Thymus (tissue), 14 donors: ENCODE measurements at places on chromosomes 5 and 9.

DNA sequence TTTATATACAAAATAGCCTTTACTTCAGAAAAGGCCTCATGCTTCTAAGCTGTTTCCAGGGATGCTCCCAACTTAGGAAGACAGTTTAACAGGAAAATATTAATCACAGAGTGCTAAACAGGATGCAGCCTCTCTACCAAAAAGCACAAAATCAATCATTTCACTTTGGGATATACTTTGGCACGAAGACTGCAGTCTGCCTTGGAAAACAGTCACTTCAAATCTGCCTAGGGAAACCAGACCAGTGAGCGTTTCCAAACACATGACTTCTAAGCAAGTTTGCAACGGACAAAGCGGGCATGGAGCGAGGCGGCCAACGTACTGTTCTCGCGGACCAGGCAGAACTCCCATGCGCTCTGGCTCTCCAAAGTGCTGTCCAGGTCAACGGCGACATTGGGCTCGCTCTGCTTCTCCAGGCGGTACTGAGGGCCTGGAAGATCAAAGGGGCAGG is 201.0 kb downstream of the MAPKAP1 start:
- H3K36me3 ChIP-seq = no peaks in the 10 kb centered on the region
- no peak overlapping the region for H3K4me3 ChIP-seq
- H3K27me3 ChIP-seq = no peaks in the 10 kb centered on the region
- H3K27ac ChIP-seq = no peak overlapping the region
- H3K4me1 ChIP-seq = no peaks in the 10 kb centered on the region
- no peak for DNase-seq

DNA sequence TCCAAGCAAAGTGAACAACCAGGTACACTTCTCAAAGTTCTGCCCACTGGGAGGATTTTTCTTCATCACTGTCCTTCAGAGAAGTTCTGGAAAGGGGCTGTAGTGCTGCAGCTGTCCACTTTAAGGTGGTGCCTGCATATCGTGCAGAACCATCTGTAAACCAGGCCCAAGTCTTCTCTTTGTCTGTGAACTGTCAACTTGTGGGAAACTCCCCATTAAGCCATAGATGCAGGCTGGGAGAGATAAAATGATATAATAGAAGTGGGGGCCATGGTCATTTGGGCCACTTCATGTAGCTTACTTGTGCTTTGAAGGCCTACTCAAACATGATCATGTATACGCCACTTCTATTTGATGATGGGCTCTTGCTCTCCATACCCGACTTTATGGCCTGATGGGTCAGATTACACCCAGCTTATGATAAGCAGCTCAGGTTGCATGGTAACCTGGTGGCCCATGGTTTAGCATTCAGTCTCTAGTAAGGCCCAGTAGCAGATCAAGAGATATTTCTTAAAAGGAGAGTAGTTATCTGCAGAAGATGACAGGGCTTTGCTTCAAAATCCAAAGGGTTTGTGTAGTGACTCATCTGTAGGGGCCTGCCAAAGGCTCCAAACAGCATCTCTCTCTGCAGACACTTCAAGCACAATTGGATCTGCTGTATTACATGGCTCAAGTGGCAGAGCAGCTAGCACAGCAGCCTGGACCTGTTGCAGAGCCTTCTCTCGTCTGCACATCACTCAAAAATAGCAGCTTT is 15.7 kb upstream of the BTF3 start:
- H3K4me3 ChIP-seq = no peak overlapping the region
- H3K27me3 ChIP-seq = peaks cover 17% of the 10 kb centered on the region
- H3K36me3 ChIP-seq = no peaks in the 10 kb centered on the region
- H3K4me1 ChIP-seq = no peaks in the 10 kb centered on the region

- DNase-seq = no peak
- peaks cover 2% of the 10 kb centered on the region for H3K27me3 ChIP-seq
- H3K36me3 ChIP-seq = no peaks in the 10 kb centered on the region
- no peaks in the 10 kb centered on the region for H3K4me1 ChIP-seq
- no peak overlapping the region for H3K4me3 ChIP-seq
These were observed 53.0 kb upstream of the FCN1 start for GRCh38 chr9:134970719-134971118.

DNA sequence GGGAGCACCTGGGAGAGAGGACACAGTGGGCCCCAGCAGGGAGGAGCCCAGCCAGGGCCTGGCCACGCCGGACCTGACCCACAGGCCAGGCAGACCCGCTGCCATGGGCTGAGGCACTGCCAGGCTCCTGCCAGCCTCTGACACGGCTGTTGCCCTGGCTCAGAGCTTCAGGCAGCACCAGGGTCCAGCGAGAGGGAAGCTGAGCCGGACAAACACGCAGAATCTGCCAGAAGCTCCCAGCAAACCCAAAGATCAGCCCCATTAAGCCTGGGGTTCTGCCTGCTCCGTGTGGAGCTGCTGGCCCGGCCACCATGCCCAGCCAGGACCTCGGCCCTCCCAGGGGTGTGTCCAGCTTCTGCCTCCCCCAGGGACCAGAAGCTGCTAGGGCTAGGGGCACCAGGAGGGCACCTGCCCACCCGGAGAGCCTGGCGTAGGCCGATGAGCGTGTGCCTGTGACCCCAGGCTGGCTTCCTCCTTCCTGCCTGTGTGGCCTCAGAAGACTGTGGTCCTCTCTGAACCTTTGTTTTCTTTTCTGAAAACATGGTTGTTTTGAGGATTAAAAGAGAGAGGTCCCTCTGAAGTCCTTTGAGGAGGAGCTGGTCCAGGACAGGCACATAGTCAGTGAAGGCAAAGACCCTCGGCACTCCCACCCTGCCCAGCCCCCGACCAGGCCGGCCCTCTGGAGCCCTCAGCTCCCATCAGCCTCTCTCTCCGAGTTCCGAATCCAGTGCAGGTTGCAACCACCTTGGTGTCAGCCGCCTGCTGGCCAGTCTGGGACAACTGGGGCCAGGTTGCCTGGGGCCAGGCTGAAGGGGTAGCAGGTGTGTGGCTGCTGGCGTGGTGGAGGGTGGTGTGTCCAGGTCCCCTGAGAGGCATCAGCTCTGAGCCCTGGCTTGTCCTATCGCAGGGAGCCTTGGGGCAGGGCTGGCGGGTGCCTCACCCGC is 39.6 kb downstream of the KCNT1 start:
- H3K36me3 ChIP-seq = no peaks in the 10 kb centered on the region
- H3K4me1 ChIP-seq = no peaks in the 10 kb centered on the region
- no peak for DNase-seq
- H3K27ac ChIP-seq = no peak overlapping the region
- H3K4me3 ChIP-seq = no peak overlapping the region
- peaks cover 13% of the 10 kb centered on the region for H3K27me3 ChIP-seq

DNA sequence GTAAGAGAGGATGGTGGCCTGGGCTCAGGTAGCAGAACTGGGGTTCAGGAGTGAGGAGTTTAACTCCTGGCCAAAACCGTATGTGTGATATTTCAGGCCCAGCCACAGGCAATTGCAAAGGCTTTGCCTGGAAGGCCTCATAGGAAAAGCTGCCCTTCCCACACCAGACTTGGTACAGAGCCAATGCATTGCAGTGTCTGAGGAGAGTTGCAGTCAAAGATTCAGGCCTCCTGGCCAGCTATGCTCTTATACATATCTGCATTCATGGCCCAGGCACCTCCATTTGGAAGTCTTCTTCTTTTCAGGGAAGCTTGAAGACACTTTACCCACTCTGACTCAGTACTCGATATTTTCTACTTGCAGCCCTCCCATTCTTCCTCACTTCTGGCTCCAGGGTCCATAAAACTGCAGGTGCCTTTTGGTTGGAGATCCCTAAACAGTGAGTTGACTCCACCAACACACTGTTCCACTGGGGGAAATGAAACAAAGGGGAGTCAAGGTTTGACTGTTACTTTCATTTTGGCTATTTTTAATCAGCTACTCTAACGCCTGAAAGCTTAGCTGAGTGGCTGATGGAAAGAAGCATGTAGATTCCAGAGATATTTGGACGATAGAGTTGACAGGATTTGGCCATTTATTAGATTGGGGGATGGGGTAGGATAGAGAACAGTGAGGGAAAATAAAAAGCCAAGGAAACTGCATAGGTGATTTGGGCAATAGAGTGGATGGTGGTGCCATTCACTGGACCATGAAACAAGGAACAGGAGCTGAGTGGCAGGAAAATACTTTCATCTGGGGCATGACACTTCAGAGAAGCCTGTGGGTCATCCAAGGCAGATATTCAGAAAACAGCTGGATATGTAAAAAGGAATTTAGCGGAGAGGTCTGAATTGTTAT is 30.6 kb upstream of the IL33 start:
- H3K36me3 ChIP-seq = no peaks in the 10 kb centered on the region
- H3K27ac ChIP-seq = no peak overlapping the region
- H3K4me1 ChIP-seq = no peaks in the 10 kb centered on the region

DNA sequence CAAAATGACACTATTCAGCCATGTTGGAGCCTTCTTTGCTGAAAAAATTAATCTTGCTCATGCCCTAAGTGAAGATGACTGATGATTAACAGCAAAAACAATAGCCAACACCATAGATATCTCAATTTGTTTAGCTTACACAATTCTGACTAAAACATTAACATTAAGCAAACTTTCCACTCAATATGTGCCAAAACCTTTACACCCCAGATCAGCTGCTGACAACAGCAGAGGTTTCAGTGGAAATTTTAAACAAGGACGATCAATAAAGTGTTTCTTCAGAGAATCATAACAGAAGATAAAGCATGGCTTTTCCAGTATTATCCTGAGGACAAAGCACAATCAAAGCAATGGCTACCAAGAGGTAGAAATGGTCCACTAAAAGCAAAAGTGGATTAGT is 254.4 kb upstream of the GRAMD2B start:
- H3K36me3 ChIP-seq = no peaks in the 10 kb centered on the region
- no peaks in the 10 kb centered on the region for H3K27me3 ChIP-seq

GRCh38 chr5:86866036-86866435 is 248.3 kb downstream of the COX7C start:
- no peak overlapping the region for H3K4me3 ChIP-seq
- H3K27me3 ChIP-seq = no peaks in the 10 kb centered on the region
- H3K36me3 ChIP-seq = no peaks in the 10 kb centered on the region
- no peak overlapping the region for H3K27ac ChIP-seq

GRCh38 chr5:169133531-169133930 is 167.4 kb downstream of the SLIT3 start:
- H3K4me1 ChIP-seq = no peaks in the 10 kb centered on the region
- H3K36me3 ChIP-seq = no peaks in the 10 kb centered on the region
- H3K27me3 ChIP-seq = no peaks in the 10 kb centered on the region
- DNase-seq = no peak

GRCh38 chr9:103872811-103873210 is 221.3 kb upstream of the SMC2 start:
- no peaks in the 10 kb centered on the region for H3K27me3 ChIP-seq
- no peaks in the 10 kb centered on the region for H3K4me1 ChIP-seq
- H3K4me3 ChIP-seq = no peak overlapping the region
- no peak overlapping the region for H3K27ac ChIP-seq

DNA sequence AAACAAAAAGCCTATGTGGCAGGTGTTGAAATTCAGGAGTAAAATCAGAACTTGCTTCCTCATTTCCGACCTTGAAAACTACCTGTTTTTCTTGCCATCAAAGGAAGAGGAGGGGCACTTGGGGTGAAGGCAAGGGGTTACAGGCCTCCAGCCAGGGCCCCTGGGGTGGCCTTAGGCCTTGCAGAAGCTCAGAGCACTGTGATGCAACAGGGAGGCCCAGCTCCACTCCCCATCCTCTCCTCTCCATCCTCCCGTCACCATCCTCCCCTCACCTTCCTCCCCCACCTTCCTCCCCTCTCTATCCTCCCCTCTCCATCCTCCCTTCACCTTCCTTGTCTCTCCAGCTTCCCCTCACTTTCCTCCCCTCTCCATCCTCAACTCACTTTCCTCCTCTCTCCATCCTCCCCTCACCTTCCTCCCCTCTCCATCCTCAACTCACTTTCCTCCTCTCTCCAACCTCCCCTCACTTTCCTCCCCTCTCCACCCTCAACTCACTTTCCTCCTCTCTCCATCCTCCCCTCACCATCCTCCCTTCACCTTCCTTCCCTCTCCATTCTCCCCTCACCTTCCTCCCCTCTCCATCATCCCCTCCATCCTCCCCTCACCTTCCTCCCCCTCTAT is 111.6 kb downstream of the WNK2 start:
- DNase-seq = no peak
- H3K36me3 ChIP-seq = peaks cover 3% of the 10 kb centered on the region
- no peaks in the 10 kb centered on the region for H3K27me3 ChIP-seq
- no peak overlapping the region for H3K4me3 ChIP-seq
- H3K27ac ChIP-seq = no peak overlapping the region
- no peaks in the 10 kb centered on the region for H3K4me1 ChIP-seq

DNA sequence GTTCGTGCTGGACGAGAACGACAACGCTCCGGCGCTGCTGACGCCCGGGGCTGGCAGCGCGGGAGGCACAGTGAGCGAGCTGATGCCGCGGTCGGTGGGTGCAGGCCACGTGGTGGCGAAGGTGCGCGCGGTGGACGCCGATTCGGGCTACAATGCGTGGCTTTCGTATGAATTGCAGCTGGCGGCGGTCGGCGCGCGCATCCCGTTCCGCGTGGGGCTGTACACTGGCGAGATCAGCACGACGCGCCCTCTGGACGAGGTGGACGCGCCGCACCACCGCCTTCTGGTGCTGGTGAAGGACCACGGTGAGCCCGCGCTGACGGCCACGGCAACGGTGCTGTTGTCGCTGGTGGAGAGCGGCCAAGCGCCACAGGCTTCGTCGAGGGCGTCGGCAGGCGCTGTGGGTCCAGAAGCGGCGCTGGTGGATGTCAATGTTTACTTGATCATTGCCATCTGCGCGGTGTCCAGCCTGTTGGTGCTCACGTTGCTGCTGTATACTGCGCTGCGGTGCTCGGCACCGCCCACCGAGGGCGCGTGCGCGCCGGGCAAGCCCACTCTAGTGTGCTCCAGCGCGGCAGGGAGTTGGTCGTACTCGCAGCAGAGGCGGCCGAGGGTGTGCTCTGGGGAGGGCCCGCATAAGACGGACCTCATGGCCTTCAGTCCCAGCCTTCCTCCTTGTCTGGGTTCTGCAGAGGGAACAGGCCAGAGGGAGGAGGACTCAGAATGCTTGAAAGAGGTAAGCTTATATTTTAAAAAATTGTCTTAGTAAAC is 2.2 kb downstream of the PCDHA13 start:
- no peak for DNase-seq
- H3K27ac ChIP-seq = no peak overlapping the region
- no peaks in the 10 kb centered on the region for H3K36me3 ChIP-seq
- H3K27me3 ChIP-seq = no peaks in the 10 kb centered on the region
- no peak overlapping the region for H3K4me3 ChIP-seq

- H3K4me1 ChIP-seq = peaks cover 24% of the 10 kb centered on the region
- no peak overlapping the region for H3K4me3 ChIP-seq
- H3K27me3 ChIP-seq = no peaks in the 10 kb centered on the region
These were observed 296.7 kb upstream of the PANK3 start for GRCh38 chr5:168875832-168876231.
